Esophagus squamous epithelium (tissue), 5 donors: ENCODE measurements at places on chromosomes 7 and 10.

- no peak for DNase-seq
Observed at GRCh38 chr7:52958621-52959140, 76.8 kb upstream of the POM121L12 start.

DNA sequence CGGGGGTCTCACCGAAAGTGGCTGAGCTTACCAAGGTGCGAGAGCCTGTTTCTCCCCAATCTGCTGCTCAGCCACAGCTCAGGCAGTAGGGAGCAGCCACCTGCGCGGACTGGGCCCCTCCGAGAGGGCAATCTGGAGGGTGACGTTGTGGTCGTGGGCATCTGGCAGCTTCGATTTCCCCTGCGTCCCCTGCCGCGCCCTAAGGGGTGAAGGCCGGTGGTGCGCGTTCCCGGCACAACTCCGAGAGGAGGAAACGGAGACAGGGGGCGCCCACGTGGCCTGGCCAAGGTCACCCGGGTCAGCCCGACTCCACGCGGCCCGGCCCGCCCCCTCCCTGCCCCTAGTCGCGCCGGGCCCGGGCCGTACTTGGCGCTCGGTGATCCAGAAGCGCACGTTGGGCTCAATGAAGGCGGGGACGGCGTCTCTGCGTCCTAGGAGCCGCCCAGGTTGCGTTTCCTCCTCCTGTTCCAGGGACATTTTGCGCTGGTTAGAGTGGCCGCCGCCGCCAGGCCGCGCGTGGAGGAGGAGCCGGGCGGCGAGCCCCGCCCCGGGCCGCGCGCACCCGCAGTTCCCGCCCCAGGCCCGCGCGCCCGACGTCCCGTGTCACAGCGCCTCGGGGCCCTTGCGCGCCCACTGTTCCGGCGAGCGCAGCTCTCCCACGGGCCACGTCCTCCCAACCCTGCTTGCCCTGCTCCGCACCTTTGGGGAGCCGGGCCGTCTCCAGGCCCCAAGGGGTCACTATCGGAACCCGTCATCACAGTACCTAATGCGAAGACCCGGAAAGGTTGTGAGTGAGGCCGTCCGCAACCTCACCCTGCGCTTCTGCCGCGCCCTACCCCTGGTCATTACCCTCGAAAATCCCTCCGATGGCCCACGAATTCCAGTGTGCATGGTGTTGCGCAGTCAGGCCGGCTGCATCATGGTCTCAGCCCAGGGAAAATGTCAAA is at the start of gene SFXN4:
Gene SFXN4 (minus strand): TSS at position 544 of the 947 bp plus-strand sequence. CDS start 67 bp downstream, at position 477.
- DNase-seq: peak; percentile 36

DNA sequence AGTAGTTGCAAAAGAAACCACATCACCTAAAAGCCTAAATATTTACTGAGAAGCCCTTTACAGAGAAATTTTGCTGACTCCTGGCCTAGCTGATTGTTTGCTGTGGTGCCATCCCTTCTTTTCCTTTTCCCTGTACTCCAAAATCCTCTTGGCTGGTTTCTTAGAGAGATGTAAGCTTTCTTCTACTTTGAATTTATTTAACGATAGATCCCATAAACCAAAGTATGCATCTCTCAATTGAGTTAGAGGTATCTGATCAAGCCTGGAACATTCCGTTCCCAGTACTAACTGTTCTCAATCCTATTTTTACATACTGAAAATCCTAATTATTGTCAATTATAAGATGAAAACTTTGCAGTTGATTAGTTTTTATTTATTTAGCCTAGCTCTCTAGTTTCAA is 6.3 kb downstream of the TMEM60 start:
- no peak for DNase-seq

GRCh38 chr10:121668314-121669027 is 70.2 kb upstream of the FGFR2 start:
- no peak for DNase-seq

DNA sequence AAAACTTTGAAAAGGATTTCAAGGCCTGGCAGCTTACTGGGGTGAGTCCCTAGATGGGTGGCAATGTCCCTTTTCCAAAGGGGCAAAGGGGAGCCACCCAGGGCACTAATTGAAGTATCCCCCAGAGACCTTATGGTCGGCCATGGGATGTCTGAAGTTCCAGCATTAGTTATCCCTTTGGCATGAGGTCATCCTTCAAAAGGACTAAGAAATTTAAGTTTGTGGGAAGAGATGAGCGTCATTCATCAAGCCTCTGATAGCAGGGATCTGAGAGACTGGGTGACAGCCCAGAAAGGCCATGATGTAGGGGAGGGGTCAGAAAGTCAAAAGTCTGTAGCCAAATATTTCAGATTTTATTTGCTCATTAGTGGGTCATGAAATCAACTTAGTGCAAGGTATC is 195.3 kb downstream of the ZNF438 start:
- DNase-seq: no peak

DNA sequence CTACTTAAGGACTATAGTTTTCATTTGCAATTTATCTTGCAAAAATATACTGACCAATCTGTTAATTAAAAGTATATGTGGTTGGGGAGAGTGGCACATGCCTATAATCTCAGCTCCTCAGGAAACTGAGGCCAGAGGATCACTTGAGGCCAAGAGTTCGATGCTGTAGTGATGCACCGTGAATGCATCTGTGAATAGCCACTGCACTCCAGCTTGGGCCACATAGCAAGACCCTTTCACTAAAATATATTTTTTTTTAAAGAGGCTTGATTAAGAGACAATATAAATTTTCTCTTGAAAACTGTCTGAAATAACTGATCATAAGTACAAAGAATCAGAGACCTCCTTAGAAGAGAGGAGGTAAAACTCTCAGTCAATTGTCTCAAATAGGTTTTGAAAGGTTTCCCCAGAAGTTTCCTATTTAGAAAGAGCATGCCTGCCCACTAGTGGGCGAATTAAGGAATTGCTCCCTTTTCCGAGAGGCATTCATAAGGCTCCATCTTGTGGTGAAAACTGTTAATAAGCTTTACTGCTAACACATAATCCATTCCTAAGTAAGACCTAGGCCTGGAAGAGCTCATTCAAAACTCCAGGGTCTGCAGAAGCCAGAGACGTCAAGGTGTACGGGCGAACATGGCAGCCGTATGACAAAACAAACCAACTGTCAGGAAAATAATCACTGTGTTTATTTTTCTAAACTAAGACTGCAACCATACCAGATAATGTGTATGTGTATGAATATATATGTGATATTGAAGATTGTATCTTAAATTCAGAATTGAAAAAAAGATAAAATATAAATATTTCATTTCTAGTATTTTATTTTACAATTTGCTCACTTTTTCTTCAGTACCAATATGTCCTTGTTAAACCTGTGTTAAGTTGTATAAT is 6.8 kb upstream of the TAS2R40 start:
- DNase-seq: no peak

GRCh38 chr7:5693529-5693928 is 87.9 kb downstream of the RNF216 start:
- DNase-seq: no peak

DNA sequence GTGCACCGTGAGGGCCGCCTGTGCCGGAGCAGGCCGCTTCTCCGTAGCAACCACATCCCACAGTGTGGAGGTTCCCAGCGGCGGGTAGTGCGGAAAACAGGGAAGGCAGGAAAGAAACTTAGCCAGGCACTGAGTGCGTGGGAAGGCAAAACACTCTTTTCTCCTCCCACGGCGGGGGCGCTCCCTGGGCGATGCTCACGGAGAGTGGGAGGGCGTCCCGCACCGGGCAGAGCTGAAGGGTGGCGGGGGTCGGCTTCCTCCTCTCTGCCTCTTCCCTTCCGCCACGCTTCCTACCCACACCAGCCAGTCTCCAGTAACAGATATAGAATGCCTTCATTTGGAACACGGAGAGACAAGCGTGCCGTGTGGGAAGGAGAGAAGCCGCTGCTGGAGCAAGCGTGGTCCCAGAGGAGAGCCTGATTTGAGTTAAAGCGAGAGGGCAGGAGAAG is 252.5 kb downstream of the PAXIP1 start:
- DNase-seq: no peak

DNA sequence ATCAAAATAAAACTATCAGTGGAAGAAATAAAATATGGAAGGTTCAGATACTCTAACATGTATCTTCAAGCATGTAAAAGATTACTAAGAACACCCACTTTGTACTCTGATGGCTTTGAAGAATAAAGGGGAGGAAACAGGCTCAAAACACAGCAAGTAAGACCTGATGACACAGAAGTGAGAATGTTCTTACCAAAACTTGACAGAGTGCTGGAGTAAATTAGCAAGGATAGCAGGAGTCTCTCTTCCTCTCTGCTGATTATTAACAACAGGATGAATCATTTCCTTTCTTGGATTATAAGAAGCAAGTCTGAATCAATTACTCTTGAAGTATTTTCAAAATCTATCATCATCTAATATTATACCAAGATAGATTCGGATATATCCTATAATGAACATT is 47.5 kb downstream of the GLI3 start:
- no peak for DNase-seq

GRCh38 chr7:98200364-98200763 is 10.9 kb upstream of the BHLHA15 start:
- no peak for DNase-seq

DNA sequence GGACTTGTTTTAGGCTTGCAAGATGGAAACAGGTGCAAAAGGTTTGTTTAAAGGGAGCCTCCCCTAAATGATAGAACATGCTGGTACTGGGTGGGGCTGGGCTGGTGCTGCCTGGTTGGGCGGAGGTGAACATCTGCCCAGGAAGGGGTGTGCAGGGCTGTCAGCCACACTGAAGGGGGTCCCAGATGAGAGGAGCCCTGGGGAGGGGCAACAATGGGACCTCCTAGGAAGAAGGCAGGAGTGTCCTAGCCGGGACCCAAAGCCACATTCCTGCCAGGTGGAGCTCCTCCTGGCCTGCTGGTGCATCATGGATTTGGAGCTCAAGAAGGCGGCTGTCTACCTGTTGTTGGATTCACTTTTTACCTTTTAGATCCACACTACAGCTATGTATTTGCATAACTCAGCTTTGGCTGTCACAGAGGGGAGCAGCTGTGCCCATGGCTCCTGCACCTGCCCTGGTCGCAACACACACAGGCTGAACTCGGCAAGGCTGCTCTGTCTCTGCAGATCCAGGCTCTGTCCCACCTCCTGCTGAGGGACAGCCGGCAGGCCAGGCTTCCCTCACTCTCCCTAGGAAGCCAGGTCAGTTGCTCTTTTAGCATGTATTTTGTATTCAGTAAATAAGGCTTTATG is 59.9 kb downstream of the ADARB2 start:
- DNase-seq: no peak

GRCh38 chr7:29106669-29106988 is 39.7 kb downstream of the CPVL start:
- DNase-seq: no peak

GRCh38 chr10:733086-733485 is 43.6 kb upstream of the DIP2C start:
- DNase-seq: no peak

- DNase-seq: no peak
Observed at GRCh38 chr10:59336632-59337031, 25.7 kb downstream of the FAM13C start.

- no peak for DNase-seq
Observed at GRCh38 chr7:30162622-30163124, 27.9 kb downstream of the MTURN start.

DNA sequence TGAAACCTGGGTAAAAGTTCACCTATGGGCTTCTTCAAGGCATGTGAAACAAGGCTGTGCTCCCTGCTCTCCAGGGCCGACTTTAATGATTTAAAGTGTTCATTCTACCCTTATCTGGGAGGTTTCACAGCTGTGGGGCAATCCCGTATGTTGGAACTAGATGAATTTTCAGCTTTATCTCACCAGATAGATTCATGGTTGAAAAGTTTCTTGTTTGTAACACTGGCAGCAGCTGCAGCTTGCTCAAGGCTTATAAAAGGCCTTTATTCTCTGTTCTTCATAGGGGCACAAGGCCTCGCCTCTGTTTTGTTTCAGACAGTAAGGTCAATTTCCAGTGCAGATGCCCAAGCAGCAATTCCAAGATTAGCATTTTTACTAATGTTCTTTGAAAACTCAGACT is 70.4 kb upstream of the DNAJB12 start:
- DNase-seq: no peak

DNA sequence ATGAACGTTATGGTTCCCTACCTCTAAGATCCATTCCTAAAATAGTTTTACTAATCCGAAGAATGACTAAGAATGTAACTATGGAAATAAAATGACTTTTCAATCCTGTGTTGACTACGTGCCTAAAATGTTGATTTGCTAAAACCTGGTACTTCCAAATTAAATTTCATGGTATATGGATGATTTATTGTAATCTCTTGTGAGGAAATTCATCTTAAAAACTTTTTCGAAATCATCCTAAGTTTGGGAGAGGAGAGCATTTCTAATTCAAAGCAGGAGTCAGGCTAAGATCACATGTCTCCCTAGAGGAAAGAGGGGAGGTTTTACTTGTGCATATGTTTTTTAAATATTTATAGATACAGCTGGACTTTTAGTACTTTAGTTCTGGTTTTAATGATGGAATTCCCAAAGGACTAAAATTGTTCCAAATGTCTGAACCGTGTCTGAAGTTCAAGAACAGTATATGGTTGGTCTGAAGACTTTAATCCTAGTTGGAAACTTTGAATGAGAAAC is 483.9 kb downstream of the AUTS2 start:
- DNase-seq: no peak

GRCh38 chr7:82631998-82632397 is 188.4 kb upstream of the CACNA2D1 start:
- no peak for DNase-seq

GRCh38 chr7:70654979-70655378 is 477.0 kb upstream of the GALNT17 start:
- no peak for DNase-seq

- no peak for DNase-seq
Observed at GRCh38 chr7:120949998-120950538, 509 bp upstream of the ING3 start.

DNA sequence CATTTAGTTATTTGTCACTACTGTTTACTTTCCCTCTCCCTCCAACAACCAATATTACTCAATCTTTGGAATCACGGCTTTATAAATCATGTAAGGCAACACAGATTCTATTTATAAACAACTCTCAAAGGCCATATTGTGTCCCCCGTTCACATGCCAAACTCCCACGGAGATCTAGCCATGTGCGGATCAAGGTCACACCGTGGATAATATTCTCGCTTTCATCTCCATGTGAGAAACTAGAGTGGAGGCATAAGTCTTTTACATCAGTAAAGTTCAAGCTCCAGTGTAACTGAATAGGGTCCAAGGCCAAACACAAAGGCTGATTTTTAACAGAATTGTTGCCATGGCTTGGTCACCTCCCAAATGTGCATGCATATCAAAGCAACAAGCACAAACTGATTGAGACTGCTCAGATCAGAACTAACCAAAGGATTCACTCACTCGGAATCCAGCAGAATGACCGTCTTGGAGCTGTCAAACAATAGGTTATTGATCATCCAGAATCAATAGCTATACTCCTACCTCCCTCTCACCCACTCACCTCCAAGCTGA is 569.5 kb upstream of the LRRN3 start:
- no peak for DNase-seq

DNA sequence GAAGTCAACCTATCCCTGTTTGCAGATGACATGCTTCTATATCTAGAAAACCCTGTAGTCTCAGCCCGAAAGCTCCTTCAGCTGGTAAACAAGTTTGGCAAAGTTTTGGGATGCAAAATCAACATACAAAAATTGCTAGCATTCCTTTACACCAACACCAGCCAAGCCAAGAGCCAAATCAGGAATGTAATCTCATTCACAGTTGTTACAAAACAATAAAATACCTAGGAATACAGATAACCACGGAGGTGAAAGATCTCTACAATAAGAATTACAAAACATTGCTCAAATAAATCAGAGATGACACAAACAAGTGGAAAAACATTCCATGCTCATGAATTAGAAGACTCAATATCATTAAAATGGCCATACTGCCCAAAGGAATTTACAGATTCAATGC is 50.4 kb upstream of the ZNF365 start:
- no peak for DNase-seq
